ENCODE measurements at places on chromosomes 5 and 9.

DNA sequence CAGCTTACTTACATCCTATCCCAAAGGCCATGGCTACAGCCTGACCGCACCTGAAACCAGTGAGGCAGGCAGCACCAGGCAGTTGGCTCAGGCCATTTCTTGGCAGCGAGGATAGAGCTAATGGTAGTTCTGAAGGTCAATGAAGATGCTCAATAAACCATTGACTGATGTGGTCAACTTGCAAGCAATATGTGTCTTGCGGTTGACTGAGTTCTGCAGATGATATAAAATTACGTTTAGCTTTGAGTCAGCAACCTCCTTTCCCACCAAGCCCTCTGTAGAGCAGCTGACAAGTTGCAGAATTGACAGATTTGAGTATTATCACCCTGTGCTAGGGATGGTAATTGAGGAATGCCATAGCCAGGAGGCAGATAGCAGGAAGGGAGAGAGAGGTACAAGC lies 189.0 kb upstream of the PUM3 start:
- DNase-seq = no peak

DNA sequence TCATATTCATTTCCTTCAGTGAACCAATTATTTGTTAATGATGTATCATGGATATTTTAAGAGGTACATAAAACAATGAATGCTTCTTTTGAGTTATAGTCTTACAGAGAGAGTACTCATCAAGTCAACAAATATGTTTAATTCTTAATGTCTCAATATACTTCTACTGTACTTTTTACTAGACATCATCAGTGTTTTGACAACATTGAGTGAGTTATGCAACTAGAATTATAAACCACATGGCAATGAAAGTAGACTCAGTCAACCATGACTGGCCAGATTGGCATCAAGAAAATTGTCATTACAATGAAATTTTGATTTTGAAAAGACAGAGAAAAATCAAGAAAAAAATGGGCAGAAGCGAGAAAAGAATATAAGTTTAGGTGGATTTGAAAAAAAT lies 1248.1 kb upstream of the CDH18 start:
- no peak for DNase-seq

- DNase-seq = no peak
These were observed 356.1 kb downstream of the TMEM167A start for GRCh38 chr5:82721087-82721410.

DNA sequence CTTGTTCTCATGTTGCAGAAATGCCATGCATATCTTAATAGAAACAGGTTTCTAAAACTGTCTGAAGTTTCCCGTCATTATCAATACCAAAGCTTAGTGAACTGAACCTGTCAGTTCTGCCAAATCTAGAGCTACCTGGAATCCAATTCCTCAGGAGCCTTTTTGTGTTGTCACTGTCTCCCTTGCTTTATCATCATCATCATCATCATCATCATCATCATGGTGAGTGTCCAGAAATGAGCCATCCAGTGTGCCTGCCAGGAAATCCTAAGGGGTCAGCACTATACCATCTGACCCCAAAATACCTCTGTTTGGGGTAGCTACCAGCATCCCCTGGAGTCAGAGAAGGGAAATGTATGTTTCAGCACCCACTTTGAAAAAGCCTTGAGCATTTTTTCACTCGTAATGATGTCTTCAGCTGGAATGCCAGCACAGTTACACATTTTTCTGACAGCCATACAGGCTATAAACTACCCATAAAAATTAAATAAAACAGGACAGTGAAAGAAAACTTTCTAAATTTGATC lies 150.3 kb downstream of the NR2F1-AS1 start:
- no peak for DNase-seq

DNA sequence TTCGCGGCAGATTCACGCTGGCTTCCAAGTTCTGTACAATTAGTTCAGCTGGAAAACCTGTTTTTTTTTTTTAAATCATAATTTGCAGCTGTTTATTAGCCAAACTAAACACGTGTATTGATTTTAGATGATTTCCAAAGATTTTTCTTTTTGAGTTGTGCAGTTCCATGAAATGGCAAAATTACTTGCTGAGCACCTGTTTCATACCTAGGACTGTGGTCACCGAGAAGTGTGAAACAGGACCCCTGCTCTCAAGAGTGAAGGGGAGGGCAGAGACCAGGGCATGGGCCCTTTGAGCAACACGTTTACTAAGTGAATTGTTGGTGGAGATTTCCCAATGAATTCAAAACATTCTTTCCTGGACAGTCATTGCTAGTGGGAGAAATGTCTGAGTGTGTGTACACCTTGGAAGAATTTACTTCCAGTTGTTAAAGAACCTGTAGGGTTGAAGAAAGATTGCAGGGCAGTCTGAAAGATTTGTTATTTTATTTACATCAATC lies 688 bp downstream of the SNX24 start:
- no peak for DNase-seq

- no peak for DNase-seq
These were observed 17.9 kb downstream of the MIGA2 start for GRCh38 chr9:129054163-129054851.

DNA sequence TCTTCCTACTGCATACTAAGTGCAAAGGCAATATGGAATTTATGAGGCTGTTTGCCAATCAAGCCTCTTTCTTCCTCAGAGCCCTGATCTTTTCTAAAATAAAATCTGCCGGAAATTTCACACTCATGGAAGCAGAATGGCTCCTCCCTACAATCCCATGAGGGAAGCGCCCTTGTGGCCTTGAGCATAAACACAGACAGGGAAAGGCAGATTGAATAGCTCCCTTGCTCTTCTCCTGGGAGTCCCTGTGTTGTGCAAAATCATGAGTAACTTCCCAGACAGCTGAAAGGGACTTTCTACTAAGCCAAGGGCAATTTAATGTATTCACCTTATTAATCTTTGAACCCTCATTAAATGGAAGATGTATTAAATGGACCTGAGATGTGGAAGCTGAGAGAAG lies 226.1 kb upstream of the PIK3R1 start:
- no peak for DNase-seq

- no peak for DNase-seq
These were observed 25.8 kb upstream of the HMCN2 start for GRCh38 chr9:130239741-130240241.

DNA sequence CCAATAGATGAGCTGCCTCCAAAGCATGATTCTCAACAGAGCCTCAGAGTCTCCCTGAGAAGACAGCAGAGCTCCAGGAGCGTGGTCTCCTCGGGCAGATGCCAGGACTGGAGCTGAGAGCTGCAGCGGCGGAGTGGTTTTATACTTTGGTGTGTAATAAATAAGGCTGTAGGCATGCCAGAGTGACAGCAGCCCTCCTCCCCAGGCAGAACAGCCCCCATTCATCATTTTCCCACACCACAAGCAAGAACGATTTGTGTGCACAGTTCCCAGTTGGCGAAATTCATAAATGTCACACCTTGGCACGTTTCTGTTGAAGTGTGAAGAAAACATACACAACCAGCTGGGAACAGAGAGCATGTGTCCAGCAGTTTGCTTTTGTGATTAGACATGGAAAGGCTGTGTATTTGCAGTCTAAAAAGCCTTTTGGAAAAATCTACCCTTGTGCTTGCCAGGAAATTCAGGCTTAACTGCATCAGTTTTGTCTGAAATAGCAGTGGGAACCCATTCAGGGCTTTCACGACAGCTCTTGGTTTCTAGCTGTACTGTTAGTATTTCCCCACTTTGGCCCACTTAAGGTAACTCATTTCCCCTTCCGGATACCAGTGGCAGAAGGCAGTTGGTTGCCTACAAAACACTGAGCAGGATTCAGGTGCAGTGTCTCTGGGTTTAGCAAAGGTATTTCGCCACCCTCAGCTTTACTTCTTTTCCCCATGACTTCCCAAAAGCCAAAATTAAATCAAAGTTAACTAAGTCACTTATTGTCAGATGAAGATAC lies at the start of gene C1QTNF3:
Gene C1QTNF3, minus strand, starts transcription at position 115 of the 778 bp plus-strand sequence. Its CDS starts 88 bp downstream, at position 27.
- no peak for DNase-seq

DNA sequence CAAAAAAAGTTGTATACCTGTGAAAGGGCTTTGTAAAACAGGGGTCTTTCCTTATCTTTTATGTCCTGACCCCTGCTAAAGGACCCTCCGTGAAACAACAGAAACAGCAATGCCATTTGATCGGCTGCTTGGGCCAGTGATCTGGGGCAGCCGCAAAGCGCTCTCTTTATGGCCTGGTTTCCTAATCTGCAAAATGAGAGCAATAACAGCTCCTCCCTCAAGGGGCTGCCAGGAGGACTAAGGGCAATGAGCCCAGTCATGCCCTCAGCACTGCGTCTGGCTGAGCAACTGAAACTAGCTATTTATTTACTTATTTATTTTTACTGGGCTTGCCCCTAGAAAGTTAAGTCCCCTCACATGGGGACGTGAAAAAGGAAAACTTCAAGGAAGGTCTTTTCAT lies 18.3 kb downstream of the CMBL start:
- DNase-seq = peak; percentile 78

- DNase-seq = no peak
These were observed 187.8 kb downstream of the GNAQ start for GRCh38 chr9:77843871-77844155.

DNA sequence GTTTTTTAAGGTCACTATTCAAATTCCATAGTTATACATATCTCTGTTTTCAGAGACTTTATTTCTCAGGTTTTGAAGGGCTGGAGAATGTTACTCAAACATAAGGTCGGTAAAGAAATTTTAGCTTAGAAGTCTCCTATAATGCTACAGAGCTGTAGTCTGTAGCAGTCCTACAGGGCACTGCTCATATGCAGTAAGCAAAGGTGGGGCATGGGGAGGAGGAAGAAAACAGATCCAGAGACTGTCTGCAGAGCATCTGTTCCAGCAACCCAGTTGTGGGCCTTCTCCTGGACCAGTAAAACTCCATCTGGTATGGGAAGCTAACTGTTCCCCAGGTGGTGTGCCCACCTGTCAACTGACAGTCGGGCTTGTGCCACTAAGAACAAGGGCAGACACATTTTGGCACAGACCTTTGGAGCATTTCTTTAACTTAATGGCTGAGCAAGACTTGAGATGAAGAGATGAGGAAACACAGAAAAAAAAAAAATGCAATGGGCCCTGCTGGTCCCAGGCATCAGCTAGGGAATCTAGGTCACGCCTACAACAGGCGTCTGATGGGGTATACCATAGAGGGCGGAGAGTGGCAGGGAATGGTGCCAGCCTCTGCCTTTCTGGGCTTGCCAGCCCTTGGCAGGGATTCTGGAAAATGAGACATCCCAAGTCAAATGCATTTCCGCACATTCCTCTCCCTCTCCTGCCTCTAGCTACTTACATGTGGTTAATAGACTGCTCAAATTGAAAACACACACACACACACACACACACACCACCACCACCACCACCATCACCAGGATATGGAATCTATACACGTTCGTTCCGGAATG lies 218.9 kb downstream of the ARL15 start:
- DNase-seq = no peak

GRCh38 chr5:177495243-177496060 lies 2.0 kb downstream of the PDLIM7 start:
- peak; percentile 70 for DNase-seq

- DNase-seq = no peak
These were observed 271.1 kb upstream of the NMUR2 start for GRCh38 chr5:152676196-152676595.

DNA sequence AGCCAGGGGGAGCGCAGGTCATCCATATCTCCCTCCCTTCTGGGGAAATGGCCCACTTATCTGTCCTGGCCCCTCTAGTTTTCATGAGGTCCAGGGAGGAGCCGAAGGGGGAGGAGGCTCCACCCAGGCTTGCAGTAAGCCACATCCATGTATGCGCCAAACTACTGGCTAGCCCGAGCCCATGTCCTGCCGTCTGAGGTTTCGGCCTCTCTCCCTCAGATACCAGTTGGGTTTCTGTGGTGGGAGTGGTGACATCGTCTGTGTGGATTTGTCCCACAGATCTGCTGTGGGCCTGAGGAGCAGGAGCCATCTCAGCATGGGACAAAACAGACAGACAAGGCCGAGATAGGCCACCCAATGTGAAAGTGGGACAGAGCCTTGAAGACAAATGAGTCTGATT lies 78.3 kb upstream of the ORM1 start:
- DNase-seq = no peak

- DNase-seq = peak; percentile 46
These were observed 226.6 kb downstream of the SNX18 start for GRCh38 chr5:54743997-54744788.

- no peak for DNase-seq
These were observed 85.4 kb upstream of the SMARCA2 start for GRCh38 chr9:1929722-1930244.

GRCh38 chr5:32683125-32683524 lies 28.0 kb upstream of the NPR3 start:
- DNase-seq = no peak

DNA sequence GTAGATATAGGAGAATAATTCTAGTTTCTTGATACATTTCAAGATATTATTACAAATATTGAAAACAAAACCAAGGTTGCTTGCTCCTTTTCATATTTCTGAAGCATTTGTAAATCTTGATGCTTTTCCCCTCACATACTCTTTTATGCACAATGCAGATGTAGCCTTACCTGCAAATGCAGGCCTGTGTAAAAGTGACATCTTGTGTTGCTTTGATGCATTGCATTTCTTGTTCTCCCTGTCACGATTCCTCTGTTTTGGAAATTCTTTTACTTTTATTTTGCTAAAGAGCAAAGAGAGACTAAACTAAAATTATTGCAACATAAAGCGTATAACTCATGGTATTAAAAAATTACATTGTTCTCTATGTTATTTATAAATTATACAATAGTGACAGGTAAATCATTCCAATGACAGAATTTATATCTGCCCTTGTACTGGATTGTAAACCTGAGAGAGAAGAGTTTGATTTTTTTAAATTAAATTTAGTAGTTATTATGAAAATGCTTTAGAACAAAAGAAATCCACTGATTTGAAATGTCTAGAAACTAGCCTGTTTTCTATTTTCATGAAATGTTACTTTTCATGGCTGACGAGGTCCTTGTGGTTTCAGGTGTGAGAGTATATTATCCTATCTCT lies 970.0 kb downstream of the MAT2B start:
- no peak for DNase-seq

DNA sequence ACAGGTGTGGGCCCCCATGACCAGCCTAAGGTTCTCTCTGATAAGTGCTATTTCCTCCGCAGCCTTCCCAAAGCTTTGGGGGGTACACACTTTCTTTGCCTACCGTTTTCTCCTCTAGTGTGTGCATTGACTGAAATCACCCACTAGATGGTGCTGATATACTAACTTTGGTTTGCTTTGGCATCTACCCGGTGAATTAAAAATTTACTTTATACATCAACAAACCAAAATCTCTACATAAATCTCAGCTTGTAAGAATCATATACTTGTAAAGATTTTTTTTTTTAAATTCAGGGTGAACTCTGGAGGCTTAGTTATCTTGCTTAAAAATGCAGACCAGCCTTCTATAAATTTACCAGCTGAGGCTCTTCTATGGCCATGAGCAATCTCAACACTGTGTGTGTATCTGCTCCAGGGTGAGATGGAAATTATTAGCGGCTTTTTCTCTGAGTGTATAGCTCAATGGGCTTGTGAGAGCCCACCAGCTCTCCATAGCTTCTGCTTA lies 475.7 kb upstream of the TNC start:
- DNase-seq = no peak

DNA sequence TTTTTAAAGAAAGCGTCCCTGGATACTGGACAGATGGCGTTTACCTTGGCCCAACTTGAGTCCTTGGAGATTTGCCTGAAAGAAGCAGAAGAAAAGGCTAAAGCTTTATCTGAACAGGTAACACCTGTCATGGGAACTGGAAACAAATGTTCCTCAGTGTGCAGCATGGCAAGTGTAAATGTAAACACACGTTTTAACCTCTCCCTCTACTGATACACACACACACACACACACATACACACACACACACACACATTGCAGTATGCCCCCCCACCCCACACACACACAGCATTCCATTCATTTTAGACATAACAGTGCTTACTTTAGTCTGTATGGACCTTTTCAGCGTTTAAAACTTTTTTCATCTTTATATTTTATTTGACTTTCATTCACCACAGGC lies 51.1 kb downstream of the CCDC192 start:
- DNase-seq = no peak

- no peak for DNase-seq
These were observed 20.6 kb downstream of the GNAQ start for GRCh38 chr9:78011049-78011448.

Measured in transverse colon (tissue), 4 donors.